ENCODE measurements at places on chromosomes 13 and 19.
A peak's percentile ranks its signal among the peaks of the same experiment; 100 is the strongest.

- DNase-seq: no peak
Observed at GRCh38 chr13:24672141-24673132, 7.8 kb upstream of the ATP12A start.

DNA sequence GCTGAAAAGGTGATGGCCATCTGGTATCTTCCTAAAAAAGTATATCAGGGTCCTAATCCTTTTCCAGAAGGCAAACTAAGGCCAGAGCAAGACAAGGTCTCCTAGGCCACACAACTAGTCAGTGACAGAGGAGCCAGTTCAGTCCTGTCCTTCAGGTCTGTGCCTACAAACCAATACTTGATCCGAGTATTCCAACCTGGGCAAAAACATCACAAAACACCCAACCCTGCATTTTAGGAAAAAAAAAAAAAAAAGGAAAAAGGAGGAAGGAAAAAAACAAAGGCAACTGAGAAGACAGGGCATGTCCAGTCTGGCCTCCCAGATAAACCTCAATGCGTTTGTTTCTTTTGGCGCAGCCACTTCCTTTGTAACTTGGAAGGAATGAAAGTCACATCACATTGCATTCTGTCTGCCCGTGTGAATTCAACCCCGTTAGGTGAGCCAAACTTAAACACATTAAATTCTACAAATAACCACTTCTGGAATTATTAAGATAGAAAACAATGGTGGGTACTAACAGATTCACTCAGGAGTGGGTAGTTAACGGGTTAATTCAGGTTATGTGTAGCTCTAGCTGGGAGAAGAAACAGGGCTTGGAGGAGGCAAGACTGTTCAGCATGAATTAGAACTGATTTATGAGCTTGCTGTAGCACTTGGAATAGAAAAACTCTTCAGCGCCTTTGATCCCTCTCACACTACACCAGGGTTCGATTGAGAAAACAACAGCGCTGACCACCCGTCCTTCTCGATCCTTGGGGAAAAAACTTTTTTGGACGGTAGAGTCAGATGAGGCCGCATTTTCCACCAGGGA lies 43.0 kb upstream of the HNRNPA1L2 start:
- DNase-seq: no peak

GRCh38 chr19:58492265-58492664 lies 16.1 kb downstream of the ZNF446 start:
- DNase-seq: no peak

DNA sequence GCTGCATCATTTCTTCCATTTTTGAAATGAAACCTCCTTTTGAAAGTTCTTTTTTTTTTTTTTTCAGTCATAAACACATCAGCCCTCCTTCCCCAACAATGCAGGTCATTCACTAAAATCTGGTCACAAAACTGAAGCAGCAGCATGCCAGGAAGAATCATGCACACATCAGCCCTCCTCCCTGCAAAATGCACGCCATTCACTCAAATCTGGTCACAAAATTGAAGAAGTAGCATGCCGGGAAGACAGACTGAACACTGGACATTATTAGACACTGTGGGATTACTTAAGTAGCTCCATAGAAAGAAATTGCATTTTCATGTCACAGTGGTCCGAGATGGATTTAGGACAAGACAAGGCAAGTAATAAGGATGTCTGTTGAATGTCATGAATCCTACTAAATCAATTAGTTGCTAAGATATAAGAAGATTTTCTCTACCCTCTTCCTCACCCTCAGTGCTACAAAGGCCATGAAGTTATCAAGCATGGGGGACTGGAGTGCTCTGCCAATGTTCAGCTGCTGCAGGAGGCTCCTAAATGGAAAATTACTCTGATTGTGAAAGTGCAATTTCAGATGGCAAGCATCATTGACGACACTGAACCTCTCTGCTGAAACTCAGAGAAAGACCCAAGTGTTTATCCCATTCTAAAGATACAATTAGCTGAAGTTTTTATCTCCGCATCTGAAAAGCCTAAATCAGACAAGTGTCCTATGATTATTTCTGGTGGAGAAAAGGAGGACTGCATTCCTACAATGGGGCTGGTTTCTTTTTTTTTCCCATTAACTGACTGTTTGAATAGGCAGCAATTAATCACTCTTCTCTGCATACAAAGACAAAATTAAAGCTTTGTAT lies 913.2 kb downstream of the DIAPH3 start:
- no peak for DNase-seq

- DNase-seq: no peak
Observed at GRCh38 chr13:46603165-46603603, 50.2 kb downstream of the LRCH1 start.

DNA sequence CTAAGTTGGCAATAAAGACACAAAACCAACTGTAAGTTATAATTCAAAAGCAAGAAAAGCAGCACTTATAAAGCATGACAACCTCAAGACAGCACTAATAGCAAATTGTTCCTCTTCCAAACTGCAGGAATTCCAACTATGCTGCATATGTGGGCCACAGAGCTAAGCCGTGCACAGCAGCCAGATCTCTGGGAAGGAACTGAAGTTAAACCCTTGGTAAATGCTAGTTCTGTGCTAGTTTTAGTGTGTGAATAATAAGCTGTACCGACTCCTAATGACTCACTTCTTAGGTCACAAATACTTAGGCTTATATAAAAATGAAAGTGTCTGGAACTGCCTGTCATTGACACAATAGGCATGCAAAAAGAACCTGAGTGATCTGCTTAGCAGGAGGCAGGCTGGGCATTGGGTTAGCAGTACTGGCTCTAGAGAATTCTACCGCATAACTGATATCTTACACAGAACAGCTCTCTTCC lies 21.2 kb upstream of the GTF3A start:
- DNase-seq: no peak

DNA sequence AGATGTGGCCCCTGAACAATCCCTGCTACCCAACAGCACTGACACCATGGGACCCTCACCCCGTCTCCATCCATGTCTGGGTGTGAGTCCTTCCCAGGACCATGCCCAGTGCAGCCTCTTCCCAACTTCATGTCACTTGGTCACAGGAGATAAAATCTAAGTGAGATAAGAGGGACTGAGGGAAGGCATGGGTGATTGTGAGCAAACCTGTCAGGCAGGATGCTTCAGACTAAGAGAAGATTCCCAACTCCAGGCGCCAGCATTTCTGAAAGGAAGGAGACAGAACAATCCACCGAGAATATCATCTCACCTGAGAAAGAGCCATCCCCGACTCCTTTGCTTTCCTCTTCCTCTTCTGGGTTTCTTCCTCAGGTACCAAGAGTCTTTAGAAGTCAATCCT lies 7.5 kb downstream of the ZNF320 start:
- no peak for DNase-seq

- no peak for DNase-seq
Observed at GRCh38 chr19:8377598-8377997, 12.6 kb upstream of the RAB11B start.

GRCh38 chr19:48654299-48655059 lies 8.5 kb upstream of the CA11 start:
- DNase-seq: no peak

- no peak for DNase-seq
Observed at GRCh38 chr13:22821589-22821988, 359.2 kb upstream of the SGCG start.

DNA sequence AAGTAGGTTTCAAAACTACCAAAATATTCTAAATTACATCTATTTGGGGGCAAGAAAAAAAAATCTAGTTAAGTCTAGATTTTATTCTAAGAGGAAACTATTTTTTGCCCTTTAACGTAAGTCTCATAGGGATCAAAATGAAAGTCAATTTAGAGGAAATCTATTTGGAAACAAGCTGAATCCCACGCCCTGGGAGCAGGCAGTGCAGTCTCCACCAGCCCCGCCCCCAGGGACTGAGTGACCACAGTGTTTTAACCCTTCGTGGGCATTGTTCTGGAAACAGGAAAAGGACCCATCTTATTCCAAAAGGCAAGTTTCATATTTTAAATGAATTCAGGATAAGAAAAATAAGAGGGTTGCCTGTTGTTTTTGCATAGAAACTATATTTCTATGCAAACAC lies 209.7 kb downstream of the SPRY2 start:
- peak; percentile 31 for DNase-seq

GRCh38 chr13:46665633-46666482 lies 112.9 kb downstream of the LRCH1 start:
- DNase-seq: no peak

GRCh38 chr19:31350693-31351055 lies 1.4 kb upstream of the TSHZ3 start:
- no peak for DNase-seq

GRCh38 chr13:60019119-60019993 lies 144.4 kb downstream of the DIAPH3 start:
- DNase-seq: no peak

- DNase-seq: no peak
Observed at GRCh38 chr13:82772816-82773215, 1109.5 kb downstream of the SLITRK1 start.

DNA sequence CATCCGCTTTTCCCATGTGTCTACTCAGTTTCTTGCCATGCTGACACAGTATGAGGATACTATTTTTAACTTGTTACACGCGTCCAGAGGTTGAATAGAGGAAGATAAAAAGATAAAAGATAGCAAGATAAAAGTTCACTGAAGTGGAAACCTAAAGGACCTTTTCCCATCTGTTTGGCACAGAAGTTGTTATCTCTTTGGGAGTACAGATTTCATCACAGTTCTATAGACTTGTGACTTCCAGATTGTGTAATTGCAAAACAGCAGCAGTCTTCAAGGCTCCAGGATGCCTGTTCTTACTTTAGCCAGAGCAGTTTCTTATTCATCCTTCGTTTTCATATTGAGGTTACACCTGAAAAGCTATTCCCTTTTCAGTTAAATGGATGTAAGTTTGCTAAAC lies 369.2 kb downstream of the GPC5 start:
- DNase-seq: no peak

- DNase-seq: no peak
Observed at GRCh38 chr19:16200038-16201010, 2.6 kb downstream of the AP1M1 start.

DNA sequence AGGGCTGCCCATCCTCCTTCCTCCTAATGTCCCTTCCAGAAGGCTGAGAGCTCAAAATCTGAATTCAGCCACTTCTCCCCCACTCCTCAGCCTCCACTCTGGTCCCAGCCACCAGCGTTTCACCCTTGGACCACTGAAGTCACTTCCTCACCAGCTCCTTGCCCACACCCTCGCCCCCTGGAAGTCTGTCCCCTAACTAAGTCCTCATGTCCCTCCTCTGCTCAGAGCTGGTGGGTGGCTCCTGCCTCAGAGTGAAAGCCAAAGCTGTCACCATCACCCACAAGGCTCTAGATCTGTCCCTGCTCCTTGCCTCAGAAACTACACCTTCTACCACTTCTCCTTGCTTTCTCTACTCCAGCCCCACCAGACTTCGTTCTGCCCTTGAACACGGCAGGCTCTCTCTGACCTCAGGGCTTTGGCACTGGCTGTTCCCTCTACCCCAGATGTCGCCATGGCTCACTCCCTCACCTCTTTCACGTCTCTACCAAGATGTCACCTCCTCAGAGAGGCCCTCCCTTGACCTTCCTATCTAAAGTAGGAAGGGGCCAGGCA lies 1.7 kb downstream of the ERCC1 start:
- DNase-seq: no peak

GRCh38 chr13:24564881-24565280 lies 52.3 kb upstream of the PARP4 start:
- no peak for DNase-seq

GRCh38 chr13:47934371-47934770 lies 66.7 kb downstream of the SUCLA2 start:
- no peak for DNase-seq

- no peak for DNase-seq
Observed at GRCh38 chr19:37078717-37079032, 442 bp downstream of the ZNF420 start.

GRCh38 chr13:42893214-42893671 lies 98.8 kb downstream of the EPSTI1 start:
- DNase-seq: no peak

DNA sequence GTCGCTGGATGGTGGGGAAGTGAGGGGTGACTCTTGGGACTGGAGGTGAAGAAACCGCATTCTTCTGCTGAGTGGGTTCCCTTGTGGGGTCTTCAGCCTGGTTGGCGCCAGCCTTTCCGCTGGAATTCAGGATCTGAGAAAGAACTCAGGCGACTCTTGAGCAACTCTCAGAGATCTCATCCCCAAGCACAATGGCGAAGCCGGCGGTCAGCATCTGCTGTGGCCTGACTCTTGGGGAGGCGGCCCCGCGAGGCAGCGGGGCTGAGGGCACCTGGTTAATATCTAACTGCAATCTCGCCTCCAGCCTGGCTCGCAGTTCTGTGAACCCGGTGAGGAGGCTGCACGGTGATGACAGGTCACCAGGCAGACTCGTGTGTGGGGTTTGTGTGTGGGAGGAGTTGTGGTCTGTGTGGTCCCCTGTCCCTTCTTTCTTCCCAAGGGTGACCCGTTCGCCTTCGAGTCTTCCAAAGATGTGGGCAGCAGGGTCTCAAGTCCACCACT lies 883 bp downstream of the ZNF441 start:
- DNase-seq: no peak

DNA sequence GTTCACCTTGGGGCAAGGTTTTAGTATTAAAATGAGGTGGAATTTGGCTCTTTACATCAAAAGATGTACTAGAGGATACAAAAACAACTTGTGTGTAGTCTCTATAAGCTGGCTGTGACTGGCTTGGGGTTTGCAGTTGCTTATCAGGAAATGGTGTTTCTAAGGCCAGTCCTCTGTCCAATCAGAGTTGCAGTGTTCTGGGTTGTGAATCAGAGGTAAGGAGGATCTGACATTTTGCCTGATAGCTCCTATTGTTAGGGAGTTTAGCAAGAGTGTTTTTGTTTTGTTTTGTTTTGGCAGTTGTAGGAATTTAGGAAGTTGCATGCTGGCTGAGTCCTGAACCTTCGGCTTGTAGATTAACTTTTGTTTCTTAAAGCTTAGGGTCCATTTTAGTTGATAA lies 20.1 kb upstream of the ESD start:
- DNase-seq: no peak

DNA sequence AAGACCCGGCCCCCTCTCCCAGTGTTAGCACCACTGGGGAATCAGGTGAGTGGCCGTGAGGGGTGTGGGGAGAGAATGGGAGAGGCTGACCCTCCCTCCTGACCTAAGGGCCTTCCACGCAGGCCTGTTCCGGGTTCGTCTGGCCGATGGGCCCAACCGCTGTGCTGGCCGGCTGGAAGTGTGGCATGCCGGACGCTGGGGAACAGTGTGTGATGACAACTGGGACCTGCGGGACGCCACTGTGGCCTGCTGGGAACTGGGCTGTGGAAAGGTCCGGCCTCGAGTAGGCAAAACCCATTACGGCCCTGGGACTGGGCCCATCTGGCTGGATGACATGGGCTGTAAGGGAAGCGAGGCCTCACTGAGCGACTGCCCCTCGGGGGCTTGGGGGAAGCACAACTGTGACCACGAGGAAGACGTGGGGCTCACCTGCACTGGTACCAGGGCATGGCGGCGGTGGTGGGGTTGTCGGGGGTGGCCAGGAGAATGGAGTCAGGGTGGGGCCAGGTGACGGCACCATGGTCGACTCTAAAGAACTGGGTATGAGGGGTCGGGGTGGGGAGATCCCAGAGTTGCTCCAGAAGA lies 12.2 kb downstream of the SSC5D start:
- no peak for DNase-seq

DNA sequence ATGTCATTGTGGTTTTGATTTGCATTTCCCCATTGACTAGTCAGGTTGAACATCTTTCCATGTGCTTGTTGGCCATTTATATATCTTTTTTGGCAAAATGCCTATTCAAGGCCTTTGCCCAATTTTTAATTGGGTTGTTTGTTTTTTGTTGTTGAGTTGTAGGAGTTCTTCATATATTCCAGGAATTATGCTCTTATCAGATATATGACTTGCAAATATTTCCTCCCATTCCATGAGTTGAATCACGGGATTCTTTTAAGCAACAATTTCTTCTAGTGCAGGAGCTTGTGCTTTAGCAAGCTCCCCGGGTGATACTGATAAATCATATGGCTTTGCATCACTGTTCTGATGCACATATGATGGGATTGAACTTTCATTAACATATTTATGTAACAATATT lies 47.0 kb upstream of the FLT1 start:
- DNase-seq: no peak
